ENCODE measurements at places on chromosomes 7 and 10.

GRCh38 chr7:29274146-29275017 is 79.8 kb downstream of the CHN2 start:
- no peak for DNase-seq

DNA sequence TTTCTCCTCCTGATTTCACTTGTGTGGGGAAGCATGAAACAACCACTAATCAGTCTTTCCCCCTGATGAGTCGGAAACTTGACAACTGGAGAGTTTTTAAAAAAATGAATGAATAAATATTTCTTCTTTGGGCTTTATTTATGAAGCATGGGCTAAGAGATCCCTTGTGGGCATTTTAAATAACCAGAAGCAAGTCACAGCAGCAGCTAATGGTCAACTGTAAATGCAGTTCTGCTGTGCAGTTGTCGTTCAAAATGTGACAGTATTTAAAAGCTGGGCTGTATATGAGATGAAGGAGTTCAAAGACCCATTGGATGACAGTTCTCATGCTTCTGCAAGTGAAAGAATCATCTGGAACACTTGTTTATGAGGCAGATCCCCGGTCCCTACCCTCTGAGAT is 54.1 kb downstream of the STEAP1B start:
- DNase-seq: no peak

- DNase-seq: no peak
Measured at GRCh38 chr10:72081772-72082590, 6.4 kb downstream of the SPOCK2 start.

DNA sequence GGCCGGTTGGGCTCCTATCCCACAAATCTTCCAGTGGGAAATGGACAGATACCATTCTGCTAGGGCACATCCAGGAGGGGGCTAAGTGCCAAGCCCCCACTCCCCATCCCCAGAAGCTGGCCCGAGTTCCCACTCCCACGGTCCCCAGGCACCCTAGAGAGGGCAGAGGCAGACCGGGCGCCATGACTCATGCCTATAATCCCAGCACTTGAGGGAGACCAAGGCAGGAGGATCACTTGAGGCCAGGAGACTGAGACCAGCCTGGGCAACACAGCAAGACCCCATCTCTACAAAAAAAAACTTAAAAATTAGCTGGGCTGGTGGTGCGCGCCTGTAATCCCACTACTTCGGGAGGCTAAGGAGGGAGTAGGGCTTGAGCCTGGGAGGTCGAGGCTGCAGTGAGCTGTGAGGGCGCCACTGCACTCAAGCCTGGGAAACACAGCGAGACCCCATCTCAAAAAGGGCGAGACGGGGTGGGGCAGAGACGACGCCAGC is 870 bp downstream of the GNA12 start:
- no peak for DNase-seq

DNA sequence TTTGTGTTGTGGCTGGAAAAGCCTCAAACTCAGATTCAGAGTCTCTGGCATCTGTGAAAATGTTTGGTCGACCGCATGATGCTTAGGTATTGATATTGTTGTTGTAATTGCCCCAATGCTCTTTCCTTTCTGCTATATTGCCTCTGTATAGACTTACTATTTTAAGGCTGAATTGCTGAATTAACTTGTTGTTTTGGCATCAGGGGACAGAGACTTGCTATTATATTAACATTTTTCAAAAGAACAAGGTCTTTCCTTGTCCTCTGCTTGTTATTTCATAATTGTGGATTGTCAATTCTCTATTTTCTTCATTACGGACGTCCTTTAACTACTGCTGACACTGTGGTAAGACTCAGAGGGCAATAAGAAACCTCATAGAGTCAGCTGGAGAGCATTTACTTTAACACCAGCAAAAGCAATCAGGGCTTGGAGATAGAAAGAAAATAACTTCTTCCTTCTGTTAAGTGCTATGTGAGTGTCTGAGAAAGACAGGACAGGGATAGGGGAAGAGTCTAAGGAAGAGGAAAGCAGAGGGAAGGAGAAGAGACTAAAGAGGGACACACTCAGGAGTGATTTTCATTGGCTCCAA is 17.6 kb downstream of the CPED1 start:
- no peak for DNase-seq

GRCh38 chr10:105988848-105989247 is 1175.7 kb downstream of the SORCS1 start:
- no peak for DNase-seq

DNA sequence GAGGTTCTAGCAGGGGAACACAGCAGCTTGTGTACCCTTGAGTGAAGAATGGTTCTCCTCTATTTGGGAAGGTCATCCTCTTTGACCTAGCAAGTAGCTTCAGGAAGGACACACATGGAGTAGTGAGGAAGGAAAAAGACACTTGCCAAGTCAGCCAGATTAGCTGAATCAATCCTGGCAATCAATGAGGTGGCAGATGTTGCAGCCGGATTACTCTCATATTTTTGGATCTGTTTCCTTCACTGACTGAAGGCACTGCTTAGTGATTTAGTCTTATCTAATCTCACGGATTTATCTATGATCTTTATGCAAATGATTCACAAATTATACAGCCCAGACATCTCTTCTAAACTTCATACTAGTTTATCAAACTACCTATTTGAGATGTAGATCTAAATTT is 218.8 kb downstream of the GPR158 start:
- no peak for DNase-seq

DNA sequence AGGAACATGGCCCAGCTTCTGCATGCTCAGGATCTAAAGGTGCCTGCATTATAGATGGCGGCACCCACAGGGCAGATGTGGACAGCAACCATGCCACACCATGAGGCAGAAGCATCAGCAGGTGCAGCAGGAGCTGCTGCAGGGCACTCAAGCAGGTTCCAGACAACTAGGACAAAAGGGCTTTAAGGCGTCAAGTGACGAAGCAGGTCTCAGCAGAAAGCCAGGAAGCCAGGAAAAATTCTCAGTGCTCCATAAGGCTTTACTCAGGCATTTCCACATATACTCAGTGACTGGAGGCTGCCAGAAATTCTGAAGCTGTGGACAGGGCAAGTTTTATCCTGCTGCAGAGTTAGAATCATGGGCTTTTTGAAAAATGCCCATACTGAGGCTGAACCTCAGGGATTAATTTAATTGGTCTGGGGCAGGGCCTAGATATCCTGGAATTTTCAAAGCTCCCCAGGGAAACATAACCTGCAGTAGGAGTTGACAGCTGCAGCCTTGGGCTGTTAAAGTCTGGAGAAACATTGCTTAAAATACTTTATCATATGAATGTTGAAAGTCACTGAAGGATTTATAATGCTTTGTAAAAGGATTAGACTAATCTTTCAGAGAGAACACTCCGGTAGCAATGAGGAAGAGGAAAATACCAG is 68.1 kb upstream of the RNF148 start:
- no peak for DNase-seq

DNA sequence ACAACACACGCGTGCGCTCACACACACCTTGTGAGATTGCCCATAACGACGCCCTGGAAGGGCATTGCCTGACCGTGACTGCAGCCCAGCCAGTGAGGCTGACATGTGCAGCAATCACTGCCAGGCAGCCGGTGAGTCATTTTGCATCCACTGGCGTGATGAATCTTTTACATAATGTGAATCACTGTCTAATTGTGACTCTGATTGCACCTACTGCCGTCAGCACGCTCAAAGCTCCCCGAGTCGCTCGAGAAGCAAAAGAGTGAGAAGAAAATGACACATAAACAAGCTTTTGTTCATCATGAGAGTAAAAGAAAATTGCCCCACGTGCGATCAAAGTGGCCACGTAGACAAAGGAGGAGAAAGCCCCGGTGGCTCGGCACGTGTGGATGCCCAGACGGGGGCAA is 117.4 kb upstream of the PFKP start:
- no peak for DNase-seq

GRCh38 chr7:46285878-46286277 is 364.8 kb upstream of the IGFBP3 start:
- no peak for DNase-seq

GRCh38 chr10:93440591-93441091 is 41.5 kb downstream of the MYOF start:
- no peak for DNase-seq

- DNase-seq: no peak
Measured at GRCh38 chr10:58779594-58779993, 266.9 kb downstream of the BICC1 start.

DNA sequence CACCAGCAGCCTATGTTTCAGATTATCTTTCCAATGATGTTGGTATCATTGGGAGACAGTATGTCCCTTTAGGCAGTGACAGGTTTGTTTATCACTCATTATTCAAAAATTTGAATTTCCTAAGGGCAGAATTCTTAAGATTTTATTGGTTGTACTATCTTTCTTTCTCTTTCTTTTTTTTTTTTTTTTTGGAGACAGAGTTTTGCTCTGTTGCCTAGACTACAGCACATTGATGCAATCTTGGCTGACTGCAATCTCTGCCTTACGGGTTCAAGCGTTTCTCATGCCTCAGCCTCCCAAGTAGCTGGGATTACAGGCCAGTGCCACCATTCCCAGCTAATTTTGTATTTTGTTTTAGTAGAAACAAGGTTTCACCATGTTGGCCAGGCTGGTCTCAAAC is 111.2 kb downstream of the PON1 start:
- no peak for DNase-seq

- DNase-seq: no peak
Measured at GRCh38 chr7:84735011-84735410, 451.8 kb downstream of the SEMA3D start.

- DNase-seq: no peak
Measured at GRCh38 chr7:97016381-97017191, 8.0 kb downstream of the DLX5 start.

DNA sequence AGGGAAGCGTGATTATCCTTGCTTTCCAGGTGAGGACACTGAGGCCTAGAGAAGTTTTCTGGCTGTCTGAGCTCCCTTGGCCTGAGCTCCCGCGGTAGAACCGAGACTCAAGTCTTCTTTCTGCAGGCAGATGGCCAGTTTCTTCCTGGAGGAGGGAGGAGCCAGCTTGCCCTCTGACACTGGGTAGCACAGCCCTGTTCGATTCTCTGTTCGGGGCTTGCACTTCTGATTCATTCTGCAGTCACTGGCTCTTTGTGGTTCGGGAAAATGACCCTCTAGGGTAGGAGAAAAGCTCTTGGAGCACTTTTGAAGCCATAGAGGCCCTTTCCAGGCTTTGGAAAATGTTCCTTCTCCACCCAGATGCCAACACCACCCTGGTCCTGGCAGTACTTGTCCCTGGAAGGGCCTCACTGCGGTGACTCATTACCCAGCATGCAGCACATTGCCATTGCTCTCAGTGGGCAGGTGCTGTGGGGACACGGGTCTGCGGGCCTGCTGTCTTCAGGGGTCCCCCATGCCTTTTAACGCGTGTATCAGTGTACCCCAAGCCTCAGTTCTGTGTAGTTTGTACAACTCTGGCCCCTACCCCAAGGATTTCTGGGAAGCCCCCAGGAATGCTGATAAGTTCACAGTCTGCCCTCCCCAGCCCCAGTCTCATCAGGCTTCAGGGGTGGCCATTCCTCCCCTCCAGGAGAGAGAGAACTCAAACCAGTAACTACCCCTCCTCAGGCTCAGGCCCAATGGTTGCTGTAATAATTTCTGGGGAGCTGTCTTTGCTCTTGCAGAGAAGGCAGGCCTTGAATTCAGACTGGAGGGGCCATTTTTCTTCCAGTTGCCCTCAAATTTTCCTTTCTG is 11.9 kb downstream of the CHST3 start:
- no peak for DNase-seq

GRCh38 chr7:18177129-18177814 is 149.6 kb upstream of the PRPS1L1 start:
- DNase-seq: no peak

GRCh38 chr7:143992670-143993069 is 7.5 kb upstream of the OR6B1 start:
- DNase-seq: no peak

GRCh38 chr7:95155965-95156364 is 168.4 kb downstream of the PON1 start:
- no peak for DNase-seq

DNA sequence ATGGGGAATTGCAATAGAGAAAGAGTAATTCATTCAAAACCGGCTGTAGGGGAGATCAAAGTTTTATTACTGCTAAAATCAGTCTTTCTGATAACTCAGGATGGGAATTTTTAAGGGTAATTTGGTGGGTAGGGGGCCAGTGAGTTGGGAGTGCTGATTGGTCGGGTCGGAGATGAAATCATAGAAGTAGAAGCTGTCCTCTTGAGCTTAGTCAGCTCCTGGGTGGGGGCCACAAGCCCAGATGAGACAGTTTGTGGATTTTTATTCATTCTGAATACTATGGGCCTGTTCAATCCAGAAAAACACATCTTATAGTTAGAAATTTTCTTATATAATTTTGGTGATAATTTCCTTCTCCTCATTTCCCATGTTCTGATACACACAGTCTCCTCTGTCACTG is 25.4 kb downstream of the CALD1 start:
- DNase-seq: no peak

DNA sequence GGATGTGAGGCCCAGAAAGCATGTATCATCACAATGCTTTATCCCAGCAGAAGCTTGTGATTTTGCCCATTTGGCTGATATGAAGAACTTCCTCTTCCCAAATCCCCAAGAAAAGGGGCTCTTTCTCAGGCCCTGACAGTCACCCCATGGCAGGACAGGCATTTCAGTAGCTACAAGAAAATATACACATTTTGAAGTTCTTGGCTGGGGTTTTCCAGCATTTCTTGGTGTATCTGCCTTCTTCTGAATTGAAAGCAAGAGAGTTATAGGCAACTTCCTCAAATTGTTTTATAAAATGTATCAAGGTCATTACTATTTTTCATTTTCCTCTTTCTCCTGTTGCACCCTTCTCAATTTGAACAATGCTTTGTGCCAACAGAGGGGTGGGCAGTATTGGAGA is 63.3 kb upstream of the PDLIM1 start:
- DNase-seq: no peak

DNA sequence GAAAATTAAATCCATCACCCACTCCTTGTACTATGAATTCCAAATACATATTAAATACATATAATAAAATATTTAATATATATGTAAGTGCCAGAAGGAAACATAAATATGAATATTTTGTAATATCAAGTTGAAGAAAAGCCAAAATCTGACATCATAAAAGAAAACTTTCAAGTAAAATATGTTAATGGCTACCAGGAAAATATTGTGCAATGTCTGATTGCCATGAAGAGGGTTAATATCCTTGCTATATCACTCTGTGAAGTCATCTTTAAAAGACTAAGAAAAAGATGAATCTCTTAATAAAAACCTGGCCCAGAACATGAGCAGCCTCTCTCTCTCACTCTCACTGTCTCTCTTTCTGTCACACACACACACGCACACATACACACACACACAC is 130.2 kb downstream of the EGFR start:
- DNase-seq: no peak

DNA sequence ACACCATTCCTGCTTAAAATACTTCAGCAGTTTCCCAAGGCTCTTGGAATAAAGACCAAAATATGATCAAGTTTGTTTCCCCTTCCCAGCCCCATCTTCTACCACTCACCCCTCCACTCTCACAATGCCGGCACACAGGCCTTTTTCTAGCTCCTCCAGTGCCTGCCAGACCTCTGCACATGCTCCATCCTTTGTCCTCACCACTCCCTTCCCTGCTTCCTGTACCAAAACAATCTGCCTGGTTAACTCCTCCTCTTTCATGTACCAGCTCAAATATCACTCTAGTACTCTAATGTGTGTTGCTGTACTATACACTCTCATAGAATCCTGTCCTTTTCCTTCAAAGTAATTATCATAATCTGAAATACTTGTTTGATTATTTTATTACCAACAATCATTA is 19.4 kb downstream of the SCRN1 start:
- no peak for DNase-seq

Data from NCI-H1694 treated with DMSO at 0.1 percent for 48 hours (cell line).